ENCODE measurements at places on chromosomes 12 and 14.

- no peak for DNase-seq
Observed at GRCh38 chr12:119659289-119659897, 8.5 kb upstream of the PRKAB1 start.

DNA sequence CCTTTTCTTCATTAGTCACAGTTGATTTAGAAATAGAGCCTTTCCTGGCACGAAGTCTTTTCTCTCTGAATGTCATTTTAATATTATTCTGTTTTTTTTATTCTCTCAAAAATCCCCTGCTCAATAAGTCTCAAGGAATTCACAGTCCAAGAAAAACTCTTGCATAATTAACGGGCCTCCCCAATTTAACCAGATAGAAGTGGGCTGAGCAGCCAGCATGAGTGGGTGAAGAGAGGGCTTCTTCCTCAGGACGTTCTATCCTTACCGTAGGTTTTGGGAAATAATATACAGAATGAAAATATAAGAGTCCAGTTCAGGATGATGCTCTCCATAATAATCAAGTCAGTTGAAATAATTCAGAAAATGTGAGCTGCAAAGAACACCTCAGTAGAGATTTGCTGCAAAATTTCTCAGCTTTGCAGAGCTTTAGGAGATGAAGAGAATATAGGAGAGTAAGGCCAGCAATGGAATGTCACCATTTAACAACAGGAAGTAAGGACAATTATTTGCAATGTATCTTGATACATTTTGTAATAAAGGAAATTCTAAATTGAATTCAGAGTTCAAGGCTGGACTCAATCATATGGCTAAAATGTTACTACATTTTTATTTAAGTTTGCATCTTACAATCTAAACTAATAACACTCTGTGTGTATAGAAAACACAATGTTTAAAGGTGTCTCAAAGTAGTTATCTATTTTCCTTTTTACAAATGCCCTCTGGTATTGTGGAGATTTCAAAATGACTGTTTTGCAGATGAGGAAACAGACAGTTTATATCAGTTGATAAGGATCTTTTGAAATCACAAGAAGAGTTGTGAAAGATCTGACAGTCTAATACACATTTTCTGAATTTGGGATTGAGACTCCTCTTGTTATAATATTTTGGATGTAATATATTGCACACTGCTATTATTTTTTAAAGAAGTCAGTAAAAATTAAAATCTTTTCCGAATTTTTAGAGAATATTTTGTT is 1724.1 kb upstream of the SEL1L start:
- no peak for DNase-seq

GRCh38 chr12:111214401-111214800 is 154.5 kb downstream of the PHETA1 start:
- DNase-seq, result no peak

DNA sequence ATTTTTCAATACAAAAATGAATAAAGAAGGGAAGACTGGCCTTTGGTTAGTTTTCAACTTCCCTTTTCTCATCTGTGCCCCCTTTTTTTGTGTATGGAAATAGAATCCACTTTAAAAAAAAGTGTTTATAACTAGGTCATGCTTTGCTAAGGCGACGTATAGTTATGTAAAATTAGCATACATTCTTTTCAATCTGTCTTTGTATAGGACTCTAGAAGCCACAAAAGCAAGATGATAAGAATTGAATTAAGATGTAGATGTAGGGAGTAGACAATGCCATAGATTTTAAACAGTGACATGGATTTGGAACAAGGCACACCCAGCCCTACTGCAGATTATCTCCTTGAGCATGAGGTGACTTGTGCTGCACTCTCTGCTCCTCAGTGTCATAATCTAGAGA is 354.3 kb downstream of the TMTC2 start:
- DNase-seq, result no peak

DNA sequence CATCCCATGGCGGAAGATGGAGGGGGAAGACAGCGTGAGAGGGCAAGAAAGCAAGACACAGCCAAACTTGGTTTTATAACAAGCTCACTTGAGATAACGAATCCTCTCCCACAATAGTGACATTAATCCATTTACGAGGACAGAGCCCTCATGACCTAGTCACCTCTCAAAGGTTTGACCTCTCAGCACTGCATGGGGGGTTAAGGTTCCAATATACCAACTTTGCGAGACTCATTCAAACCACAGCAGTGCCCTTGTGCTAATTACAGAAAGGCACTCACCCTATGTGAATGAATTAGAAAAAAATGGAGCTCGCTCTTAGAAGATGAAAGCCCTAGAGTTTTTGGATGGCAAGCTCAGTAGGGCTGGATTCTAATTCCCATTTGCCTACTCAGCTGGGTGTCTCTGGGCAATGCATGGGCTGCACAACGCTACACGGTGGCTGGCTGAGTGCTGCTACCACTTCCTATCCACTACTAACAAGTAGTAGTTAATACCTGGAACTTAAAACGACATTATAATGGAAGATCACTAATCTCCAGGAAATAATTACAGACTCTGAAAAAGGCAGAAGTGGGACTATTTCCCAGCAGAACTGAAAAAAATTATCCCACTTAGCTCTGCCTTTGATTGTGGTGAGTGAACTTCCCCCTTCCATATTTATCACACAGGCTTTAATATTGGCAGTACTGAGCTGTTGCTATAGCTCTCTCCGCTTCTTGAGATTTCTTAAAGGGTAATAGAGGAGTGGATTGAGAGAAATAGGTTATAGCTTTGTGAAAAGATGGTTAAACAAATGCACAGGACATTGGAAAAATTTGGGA is 27.5 kb downstream of the TESPA1 start:
- no peak for DNase-seq

DNA sequence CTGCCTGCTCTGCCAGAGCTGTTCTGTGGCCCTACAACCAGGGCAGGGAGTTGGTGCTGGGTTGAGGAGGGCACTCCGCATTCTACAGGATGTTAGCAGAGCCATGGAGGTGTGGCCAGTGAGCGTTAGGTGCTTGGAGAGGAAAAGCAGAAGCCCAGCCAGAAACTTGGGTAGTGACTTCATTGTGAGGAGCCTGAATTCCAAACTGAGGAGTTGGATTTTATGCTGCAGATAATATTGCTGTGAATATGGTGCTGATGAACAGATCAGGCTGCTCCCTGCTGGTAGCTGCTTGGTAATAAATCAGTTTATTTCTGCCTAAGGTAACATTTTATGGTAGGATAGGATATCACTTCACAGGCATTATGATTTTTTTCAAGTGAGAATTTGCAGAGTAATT is 7.1 kb upstream of the CCDC175 start:
- DNase-seq, result no peak

DNA sequence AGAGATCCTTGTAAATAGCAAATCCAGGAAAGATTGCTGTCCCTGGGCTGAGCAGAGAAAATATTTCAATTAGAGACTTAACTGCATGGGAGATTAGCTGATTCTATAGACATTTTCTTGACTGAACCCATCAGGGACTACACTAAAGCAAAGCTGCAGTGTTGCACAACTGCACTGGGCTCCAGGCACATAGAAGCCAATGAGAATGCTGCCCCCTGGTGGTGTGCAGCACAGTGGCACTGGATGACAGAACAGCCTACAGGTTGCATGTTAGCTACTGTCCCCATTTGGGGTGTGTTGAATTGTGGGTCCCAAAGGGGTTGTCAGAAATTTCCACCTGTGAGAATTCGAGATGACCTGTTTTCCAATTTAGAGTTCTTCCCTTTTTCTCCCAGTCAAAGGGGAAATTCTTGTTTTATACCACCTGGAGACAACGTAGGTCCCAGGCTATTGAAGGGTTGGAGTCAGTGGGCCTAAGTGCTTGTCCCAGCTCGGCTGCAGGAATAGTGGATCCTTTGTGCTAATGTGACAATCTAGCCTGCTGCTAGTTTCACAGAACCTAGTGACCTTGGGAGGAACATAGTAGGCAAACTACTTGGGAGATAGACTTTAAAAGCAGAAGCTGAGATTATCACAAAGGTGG is 114.7 kb downstream of the SLC8A3 start:
- peak; percentile 36 for DNase-seq

DNA sequence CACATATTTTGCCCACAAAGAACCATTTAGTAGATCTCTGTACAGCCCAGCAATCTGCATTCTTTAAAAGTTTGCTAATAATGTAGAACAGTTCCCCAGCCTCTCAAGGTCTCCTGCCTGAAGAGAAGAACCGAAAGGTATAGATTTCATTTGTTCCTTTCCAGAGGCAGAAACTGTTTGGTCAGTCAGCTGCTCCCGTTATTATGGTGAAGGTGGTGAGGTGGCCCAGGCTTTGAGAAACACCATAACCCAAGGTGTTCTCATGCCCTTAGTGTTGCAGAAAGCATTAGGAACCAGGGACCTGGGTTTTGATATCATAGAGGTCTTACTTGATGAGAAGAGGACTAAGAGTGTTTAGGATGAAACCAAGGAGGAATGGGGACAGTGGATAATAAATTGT is 65.3 kb downstream of the SUSD6 start:
- no peak for DNase-seq

DNA sequence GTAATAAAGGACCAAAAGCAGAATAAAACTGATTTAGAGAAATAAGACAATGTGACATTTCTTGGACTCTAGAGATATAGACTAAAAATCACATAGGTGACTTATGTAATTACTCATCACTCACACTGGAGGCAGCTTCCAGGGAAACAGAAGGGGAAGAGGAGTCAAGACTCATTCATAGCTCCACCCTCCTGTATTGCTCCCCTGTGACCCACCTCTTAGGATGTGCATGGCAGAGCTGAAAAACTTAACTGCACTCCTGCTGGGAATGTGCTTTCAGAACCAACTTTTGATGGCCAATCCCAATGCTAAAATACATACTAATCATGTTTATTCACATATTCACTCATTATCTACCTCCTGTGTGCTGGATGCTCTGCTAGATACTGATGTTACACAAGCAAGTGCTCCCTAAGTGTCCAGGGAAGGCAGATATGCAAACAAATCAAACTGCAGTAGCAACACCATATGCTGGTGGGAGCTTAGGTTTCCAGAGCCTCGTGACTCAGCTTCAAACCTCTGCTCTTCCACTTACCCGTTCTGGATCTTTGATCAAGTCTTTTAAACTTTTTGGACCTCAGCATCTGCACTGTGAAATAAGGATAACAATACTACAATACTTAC is 316.1 kb downstream of the GALC start:
- DNase-seq, result peak; percentile 70

DNA sequence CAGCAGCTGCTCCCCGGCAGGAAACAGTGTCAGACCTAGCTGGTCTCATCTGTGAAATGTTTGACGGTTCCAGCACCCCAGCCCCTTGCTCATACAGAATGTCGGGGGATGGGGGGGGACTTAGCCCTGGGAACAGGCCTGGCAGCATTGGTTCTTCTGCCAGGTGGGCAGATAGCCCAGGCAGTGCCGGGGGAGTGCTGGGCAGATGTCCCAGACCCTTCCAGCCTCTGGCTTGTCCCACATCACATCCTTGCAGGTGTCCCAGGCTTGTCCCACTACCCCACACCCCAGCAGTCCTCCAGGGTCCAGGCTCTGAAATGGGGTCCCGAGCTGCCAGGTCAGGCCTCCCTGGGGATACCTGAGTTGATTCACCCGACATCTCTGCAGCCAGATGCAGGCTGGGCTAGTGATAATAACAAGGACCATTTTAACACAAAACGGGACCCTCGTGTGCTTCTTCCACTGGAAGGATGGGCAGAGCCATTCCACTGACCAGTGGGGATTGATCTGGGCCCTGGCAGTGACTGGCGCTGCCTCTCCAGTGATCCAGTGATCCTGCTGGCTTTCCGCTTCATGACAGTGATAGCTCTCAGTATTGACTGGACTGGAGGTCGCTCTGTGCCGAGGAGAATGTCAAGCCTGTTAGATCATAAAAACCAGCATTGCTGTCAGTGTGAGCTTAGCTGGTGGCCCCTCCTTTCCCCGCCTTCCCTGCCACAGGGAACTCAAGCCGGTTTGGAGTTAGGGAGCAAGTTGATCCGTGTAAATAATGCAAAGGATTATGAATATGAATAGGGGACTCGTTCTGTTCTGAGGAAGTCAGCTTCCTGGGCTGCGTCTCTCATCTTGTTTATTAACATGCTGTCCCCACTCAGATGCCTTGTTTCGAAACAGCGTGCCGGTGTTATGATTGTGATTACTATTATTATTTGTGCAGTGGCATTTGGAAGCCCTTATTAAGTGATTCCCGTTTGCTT is 180.6 kb downstream of the AACS start:
- DNase-seq, result no peak

DNA sequence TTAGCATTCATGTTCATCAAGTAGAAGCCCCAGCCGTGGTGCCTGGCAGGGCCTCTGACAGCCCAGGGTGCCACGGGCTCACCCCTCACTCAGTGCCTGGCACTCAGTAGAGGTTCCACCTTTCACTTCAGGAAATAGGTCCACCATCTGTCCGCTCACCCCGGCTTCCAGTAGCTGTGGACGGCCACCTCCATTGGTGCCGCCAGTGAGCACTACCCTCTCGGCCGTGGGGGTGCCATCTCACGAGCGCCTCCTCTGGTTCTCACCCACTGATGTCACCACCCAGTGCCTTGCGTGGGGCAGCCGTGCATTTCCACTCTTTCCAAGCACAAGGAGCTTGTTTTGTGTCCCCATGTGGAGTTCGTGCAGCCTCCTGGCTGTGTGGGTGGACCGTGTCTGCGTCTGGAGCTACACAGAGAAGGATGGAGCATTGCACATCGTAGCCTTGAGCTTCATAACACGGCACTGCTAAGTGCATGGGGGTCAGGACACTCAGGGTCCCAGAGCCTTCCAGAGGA is 41.0 kb upstream of the MMP17 start:
- DNase-seq, result no peak

GRCh38 chr14:42665083-42665482 is 1058.4 kb downstream of the LRFN5 start:
- DNase-seq, result peak; percentile 72

DNA sequence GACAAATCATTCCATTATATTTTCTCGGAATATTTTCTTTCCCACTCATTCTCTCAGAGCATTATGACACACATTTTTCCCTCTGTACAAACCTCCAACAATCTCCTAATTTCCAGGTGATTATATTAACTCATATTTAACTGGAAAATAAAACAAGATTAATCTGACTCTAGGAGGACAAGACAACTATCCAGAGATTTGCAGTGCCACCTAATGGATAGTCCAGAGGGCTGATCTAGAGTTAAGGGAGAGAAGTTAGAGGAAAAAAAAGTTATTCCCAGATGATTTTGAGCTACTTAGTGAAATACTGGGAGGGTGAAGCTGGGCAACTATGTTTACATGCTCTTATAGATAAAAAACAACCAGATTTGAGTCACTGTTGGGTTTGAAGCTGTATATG is 161.7 kb downstream of the ALX1 start:
- DNase-seq, result no peak

- DNase-seq, result no peak
Observed at GRCh38 chr12:49664591-49665239, 41.4 kb downstream of the PRPF40B start.

DNA sequence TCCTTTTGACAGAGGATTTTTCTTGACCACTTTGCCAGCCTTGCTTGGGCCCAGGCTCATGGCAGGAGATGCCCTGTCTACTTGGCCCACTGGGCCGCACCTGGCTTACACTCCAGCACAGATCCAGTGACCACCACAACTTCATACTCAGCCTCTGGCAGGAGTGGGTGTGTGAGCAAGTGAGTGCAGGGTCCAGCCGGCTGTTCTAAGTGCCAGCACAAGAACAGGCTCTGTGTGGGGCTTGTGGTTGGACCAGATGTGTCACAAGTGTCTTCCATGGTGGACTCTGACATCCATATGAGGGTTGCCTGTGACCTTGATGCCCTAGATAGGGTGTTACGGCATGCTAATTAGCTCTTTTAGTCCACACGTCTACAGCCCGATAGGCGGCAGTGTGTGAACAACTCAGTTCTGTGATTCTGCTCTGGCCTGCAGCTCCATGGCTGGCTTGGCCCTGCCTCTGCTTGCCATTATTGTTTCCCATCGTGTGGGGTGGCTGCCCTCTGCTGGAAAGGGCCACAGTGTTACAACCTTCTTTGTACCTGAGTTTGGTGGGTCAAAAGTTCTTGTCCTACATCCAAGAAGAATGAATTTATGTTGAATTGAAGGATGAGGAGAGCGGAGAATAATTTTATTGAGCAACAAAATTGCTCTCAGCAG is 1089.1 kb downstream of the SLC6A15 start:
- DNase-seq, result no peak

Measured in NCI-H2171 (cell line).